ENCODE measurements at places on chromosomes 11 and 22. TPM values are rescaled to one million over a fixed set of nuclear protein-coding genes. Genes with fewer than 3 reads are reported as not detected.

SLN gene
- total RNA-seq = not detected

- no peak for DNase-seq
These were observed 498.3 kb upstream of the TENM4 start for GRCh38 chr11:79939111-79939510.

DNA sequence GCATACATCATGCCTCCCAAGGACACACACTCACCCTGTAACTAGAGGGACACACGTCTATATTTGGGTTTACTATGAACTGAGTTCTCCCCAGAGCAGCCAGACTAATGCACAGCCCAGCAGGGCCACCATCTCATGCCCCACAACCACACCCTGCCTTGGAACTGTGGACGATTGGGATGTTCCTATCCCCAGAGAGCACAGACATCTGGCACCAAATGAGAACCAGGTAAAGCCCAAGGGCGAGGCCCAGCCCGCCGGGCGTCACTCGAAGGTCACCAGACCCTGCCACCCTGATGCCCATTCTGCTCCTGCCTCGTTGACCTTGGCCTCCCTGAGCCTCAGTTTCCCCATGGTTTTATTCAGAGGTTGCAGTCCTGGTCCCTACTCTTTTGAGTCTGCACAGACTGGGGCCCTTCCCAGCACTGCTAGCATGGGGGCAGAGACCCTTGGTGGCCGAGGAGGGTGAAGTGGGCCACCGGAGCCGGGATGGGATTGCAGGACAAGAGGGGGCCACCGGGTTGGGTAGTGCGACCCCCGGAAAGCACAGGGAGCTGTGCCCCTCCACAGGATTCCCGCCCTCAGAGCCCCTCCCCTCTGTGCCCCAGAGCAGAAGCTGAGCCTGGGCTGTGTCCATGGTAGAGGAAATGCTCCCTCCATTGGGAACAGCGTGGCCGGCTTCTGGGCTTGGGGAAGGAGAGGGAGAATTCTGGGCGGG lies 56.8 kb downstream of the IGLL5 start:
- no peak for DNase-seq

GRCh38 chr11:26287067-26287518 lies 44.8 kb upstream of the ANO3 start:
- DNase-seq = no peak

GRCh38 chr11:71173709-71174108 lies 78.7 kb downstream of the SHANK2 start:
- no peak for DNase-seq

GRCh38 chr11:16953663-16954062 lies 60.6 kb downstream of the PLEKHA7 start:
- no peak for DNase-seq

DNA sequence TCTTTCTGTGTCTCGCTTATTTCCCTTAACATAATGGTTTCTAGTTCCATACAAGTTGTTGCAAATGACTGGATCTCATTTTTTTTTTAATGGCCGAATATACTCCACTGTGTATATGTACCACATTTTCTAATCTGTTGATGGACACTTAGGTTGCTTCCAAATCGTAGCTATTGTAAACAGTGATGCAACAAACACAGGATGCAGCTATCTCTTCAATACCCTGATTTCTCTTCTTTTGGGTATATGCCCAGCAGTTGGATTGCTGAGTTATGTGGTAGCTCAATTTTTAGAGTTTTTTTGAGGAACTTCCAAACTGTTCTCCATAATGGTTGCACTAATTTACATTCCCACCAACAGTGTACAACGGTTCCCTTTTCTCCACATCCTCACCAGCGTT lies 100.4 kb upstream of the CHORDC1 start:
- DNase-seq = no peak

SPDYC gene
- not detected for total RNA-seq

DNA sequence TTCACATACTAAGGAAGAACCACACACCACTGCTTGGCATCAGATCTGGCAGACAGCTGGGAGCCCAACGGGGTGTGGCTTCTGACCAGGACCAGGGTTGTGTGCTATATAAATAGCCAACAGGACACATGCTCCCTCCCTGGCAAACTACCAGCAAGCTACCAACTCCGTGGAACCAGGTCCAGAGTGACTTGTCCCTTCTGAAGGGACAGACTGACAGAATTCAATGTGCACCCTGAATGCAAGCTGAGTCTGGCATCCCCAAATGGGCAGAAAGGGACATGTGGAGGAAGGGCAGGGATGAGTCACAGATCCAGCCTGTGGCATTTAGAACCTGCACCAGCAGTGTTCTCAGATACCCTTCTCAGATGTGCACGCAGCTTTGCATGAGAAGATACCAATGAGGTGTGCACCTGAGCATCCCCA lies 92.9 kb downstream of the MICAL3 start:
- no peak for DNase-seq

DNA sequence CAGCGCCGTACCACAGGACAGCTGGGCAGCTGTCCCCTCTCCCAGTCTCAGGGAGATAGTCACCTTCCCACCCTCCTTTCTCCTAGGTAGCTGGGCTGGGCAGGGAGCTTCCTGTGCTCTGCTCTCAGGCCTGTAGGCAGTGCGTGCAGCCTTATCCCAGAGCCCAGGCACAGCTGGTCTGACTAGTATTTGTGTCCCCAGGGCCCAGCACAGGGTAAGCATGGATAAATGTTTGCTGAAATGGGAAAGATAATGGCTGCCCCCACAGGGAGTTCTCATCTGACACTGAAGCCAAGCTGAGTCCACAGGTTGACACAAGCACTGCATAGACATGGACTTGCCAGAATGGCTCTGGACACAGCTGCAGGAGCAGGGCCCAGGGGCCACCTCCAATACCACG lies 9.8 kb downstream of the SLC15A3 start:
- no peak for DNase-seq

DNA sequence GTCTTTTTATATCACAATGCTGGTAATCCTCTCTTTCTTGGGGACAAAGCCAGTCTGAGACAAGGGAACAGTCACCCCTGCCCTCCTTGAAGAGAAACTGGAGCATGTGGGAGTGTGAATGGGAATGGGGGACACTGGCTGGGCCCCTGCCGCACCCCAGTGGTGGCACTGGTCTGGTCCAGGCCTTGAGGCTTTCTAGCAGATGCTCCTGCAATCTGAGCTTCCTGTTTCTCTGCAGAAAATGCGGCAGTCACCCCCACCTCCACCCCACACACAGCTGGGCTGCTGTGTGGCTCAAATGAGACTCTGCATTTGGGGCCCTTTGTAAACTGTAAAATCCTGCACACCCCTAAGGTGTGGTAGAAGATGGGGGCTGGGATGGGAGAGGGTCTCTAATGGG lies 6.6 kb upstream of the MARK2 start:
- DNase-seq = no peak

DNA sequence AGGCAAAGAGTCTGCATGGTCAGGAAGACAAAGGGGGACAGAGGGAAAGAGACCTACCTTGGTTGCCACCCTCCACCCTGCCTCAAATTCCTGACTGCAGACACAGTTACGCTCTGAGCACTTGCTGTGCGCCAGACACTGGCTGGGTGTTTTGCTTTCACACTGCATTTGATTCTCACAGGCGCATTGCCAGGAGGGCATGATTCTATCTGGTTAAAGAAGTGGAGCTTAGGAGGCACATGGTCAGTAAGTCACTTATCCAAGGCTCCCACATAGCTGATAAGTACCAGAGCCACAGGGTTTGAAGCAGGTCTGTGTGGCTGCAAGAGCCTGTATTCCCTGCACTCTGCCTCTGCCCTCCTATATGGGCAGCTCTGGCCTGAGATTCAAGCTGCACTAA lies 103.9 kb downstream of the TIMP3 start:
- no peak for DNase-seq

DNA sequence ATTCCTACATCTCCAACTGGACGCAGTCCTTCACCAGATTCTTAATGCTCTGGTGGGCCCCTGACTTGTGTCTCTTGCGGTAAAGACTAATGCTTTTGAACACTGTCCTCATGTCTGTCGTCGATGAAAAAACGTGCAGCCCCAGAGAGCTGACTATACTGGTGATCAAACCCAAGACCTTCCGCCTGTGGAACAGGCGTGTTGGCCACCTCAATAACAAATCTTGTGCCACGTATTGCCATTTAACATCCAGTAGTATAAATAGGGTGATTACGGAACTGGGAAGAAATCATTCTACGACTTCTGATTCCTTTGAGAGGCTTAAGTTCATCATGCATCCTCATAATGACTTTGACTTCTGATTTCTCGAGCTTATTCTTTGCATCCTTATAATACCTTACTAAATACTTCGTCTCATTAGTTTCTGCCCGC lies 45.6 kb downstream of the OR4D9 start:
- no peak for DNase-seq

- no peak for DNase-seq
These were observed 36.9 kb downstream of the IGF2 start for GRCh38 chr11:2102132-2102882.

GRCh38 chr22:30600921-30601320 lies 6.1 kb upstream of the TCN2 start:
- DNase-seq = no peak

DNA sequence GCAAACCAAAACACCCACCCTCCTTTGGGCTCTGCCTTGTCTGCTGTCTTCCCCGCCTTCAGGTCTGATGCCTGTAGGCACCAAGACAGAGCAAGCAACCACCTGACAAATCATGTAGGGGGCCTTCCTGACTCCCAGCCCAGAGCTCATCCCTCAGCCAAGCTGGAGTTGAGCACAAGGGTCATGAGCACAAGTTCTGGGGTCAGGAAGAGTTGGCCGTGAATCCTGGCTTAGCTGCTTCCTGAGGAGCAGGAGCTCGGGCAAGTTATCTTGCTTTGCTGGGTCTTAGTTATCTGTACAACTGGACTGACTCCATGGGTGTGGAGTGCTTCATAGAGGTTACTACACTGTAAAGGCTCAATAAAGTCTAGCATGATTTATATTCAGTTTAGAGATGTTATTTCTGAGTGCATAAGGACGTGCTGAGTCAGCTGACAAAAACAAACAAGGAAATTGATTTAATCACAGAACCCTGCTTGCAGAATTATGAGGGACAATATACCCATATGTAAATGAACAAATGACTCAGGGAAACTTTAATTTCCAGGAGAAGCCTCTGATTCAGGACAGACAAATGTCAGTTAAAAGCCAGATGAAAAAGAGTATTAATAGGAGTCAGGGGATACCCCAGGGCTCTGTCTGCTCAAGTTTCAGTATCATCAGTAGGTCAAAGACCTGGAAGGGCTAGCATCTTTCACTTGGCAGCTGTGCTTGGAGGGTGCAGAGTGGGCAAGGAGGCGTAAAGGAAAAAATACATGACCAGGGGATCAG lies 15.0 kb upstream of the APOA1 start:
- no peak for DNase-seq

GRCh38 chr11:74418509-74418895 lies 20.3 kb upstream of the PGM2L1 start:
- no peak for DNase-seq

GRCh38 chr22:36900225-36900624 lies 13.2 kb upstream of the CSF2RB start:
- no peak for DNase-seq

GRCh38 chr11:77213589-77214428 lies 85.8 kb downstream of the MYO7A start:
- DNase-seq = no peak

DNA sequence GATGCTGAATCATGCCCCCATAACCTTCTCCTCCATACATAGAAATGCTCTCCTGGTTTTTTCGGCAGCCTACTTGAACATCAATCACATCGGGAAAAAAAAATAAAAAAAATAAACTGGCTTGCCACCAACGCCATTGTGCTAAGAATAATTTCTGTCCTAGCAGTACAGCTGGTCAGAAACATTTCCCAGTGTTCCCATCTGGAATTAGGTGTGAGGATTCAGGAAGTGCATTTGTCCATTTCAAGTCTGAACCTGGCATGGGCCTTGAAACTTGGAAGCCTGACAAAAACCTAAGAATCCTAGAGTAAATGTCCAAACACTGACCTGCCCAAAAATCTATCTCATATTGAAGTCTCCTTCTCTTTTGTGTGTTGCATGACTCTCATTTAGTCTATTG lies 16.6 kb upstream of the NAV2 start:
- no peak for DNase-seq

DNA sequence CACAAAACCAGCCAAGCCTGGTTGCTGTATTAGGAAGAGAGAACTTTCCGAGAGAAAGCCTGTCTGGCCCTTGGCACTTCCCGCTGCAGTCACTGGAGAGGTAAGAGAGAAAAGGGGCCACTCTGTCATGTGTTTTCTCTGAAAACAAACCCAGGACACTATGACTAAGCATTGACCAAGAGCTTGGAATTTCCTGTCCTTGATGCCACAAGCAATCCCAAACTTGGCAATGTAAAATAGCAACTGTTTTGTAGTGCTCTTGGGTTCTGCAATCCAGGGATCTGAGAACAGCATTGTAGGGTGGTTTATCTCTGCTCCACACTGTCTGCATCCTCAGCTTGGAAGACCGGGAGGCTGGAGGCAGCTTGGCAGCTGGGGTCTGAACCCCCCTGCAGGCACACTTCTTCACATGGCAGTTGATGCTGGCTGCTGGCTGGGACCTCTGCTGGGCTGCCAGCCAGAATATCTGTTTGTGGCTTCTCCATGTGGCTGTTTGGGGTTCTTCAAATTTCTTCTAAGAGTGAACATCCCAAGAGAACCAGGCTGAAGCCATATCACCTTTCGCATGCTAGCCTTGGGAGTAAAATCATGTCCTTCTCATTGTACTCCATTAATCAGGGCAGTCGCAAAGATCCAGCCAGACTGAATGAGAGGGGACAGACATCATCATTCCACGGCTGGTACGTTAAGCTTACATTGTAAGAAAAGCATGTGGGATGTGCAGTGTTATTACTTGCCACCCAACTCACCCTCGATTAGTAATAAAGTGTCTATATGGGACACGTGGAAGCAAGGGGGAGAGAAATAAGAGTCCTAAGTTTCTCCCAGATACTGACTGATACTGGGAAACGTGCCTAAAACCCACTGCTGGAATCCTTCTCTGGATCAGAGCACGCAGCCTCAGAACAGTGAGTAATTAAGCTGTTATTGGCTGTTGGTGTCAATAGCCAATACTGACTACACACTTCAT lies 537.4 kb upstream of the B3GAT1 start:
- DNase-seq = no peak

Measured in neural crest cell (in vitro differentiated cells).